ENCODE measurements at places on chromosomes 11 and 22. TPM values are rescaled to one million over a fixed set of nuclear protein-coding genes. Genes with fewer than 3 reads are reported as not detected.

- H3K4me1 ChIP-seq: no peaks in the 10 kb centered on the region
- no peak overlapping the region for H3K4me3 ChIP-seq
- H3K27ac ChIP-seq: no peak overlapping the region
Observed at GRCh38 chr22:44918925-44919392, 90.8 kb downstream of the PHF21B start.

- no peak overlapping the region for H3K27ac ChIP-seq
- peaks cover 45% of the 10 kb centered on the region for H3K4me1 ChIP-seq
- H3K4me3 ChIP-seq: no peak overlapping the region
- H3K36me3 ChIP-seq: no peaks in the 10 kb centered on the region
- no peak for DNase-seq
- no peaks in the 10 kb centered on the region for H3K27me3 ChIP-seq
Observed at GRCh38 chr11:131980888-131981668, 610.7 kb downstream of the NTM start.

- no peak overlapping the region for H3K4me3 ChIP-seq
- no peak for DNase-seq
- H3K36me3 ChIP-seq: no peaks in the 10 kb centered on the region
- no peak overlapping the region for H3K27ac ChIP-seq
Observed at GRCh38 chr11:60830478-60831142, 11.3 kb upstream of the CCDC86 start.

The GATD1 gene
- total RNA-seq: 54.9 TPM

DNA sequence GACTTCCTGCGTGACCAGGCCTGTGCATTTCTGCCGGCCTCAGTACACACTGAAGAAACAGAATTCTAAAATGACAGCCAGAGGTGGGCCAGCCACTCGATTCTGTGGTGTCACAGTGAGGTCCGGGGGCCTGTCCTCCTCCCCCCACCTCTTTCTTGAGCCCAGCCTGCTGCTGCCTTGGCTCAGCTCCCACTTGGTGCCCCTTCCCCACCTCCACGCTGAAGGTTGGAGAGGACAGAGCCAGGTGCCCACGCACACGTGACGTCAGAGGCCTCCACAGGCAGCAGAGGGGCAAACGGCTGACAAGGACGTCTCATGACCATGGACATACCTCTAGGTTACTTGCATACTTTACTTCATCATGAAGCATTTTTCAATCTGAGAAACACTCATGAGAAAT lies 78.0 kb upstream of the SHANK2 start:
- DNase-seq: no peak
- no peak overlapping the region for H3K4me3 ChIP-seq
- no peak overlapping the region for H3K27ac ChIP-seq

- no peak overlapping the region for H3K4me3 ChIP-seq
- no peak for DNase-seq
- H3K27me3 ChIP-seq: no peaks in the 10 kb centered on the region
- H3K27ac ChIP-seq: no peak overlapping the region
- H3K36me3 ChIP-seq: no peaks in the 10 kb centered on the region
Observed at GRCh38 chr11:40130427-40130826, 1329.0 kb downstream of the LRRC4C start.

- no peaks in the 10 kb centered on the region for H3K27me3 ChIP-seq
- DNase-seq: no peak
- H3K36me3 ChIP-seq: peaks cover 29% of the 10 kb centered on the region
- no peak overlapping the region for H3K27ac ChIP-seq
- no peaks in the 10 kb centered on the region for H3K4me1 ChIP-seq
Observed at GRCh38 chr11:47617417-47617809, 23.2 kb upstream of the C1QTNF4 start.
